ENCODE measurements at places on chromosomes 3 and 15.

DNA sequence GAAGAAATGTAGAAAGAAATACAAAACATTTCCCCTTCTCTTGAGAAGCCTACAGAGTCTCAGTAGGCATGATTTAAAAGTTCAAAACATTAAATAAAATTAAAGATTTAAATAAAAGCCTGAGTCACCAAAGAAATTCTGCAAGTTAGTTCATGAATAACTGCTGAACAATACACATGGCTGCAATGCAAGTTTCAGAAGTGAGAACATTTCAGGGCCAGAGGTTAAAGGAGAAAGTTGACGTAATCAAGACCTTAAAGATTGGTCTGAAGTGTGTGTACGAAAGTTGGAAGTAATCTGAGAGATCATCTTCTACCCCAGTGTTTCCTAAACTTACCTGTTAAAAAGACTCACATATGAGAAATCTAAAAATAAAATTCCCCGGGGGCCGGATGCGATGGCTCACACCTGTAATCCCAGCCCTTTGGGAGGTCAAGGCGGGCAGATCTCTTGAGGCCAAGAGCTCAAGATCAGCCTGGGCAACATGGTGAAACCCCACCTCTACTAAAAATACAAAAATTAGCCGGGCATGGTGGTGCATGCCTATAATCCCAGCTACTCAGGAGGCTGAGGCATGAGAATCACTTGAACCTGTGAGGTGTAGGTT lies 108.7 kb upstream of the PHLDB2 start:
- DNase-seq: no peak

GRCh38 chr15:90711842-90712241 lies 5.3 kb upstream of the BLM start:
- DNase-seq: no peak

- DNase-seq: peak; percentile 60
Measured at GRCh38 chr3:117118604-117119003, 409.0 kb downstream of the TUSC7 start.

- no peak for DNase-seq
Measured at GRCh38 chr3:153350420-153350819, 188.4 kb downstream of the RAP2B start.

GRCh38 chr3:46316206-46316605 lies 37.7 kb upstream of the CCR2 start:
- DNase-seq: no peak

All from NCI-H1694 (cell line).